Placental epithelial cell (primary cell): ENCODE measurements at places on chromosomes 5 and 9. TPM values are rescaled to one million over a fixed set of nuclear protein-coding genes. Genes with fewer than 3 reads are reported as not detected.

Gene LYSMD3
- 13.3 and 22.8 TPM in 2 replicates for total RNA-seq

Gene LVRN
- under 0.01 TPM in 1 of 2 replicates, not detected in the other for total RNA-seq

Gene SCGB3A2
- total RNA-seq, result 1.2 TPM in 1 of 2 replicates, not detected in the other

Gene ADAMTSL1
- total RNA-seq, result 0.79 TPM in 1 of 2 replicates, not detected in the other

Gene BSPRY
- not detected in 2 replicates for total RNA-seq

Gene ADAMTS12
- 3.9 and 8.2 TPM in 2 replicates for total RNA-seq

Gene IGIP
- total RNA-seq, result 4.8 and 7.5 TPM in 2 replicates

Gene ZNF622
- total RNA-seq, result 36.3 and 40.4 TPM in 2 replicates

Gene LCN15
- total RNA-seq, result not detected in 2 replicates

Gene CDC20B
- not detected in 2 replicates for total RNA-seq

Gene SH2D3C
- total RNA-seq, result under 0.01 and 0.43 TPM in 2 replicates
